ENCODE measurements at places on chromosomes 11 and 22. TPM values are rescaled to one million over a fixed set of nuclear protein-coding genes. Genes with fewer than 3 reads are reported as not detected.

The TMA7B gene
- not detected for total RNA-seq

The INS gene
- total RNA-seq, result not detected

The FKBP2 gene
- total RNA-seq, result 61.1 TPM

The RCOR2 gene
- 7.8 TPM for total RNA-seq

The PTDSS2 gene
- total RNA-seq, result 81.1 TPM

All from kidney epithelial cell (primary cell).